Fibroblast of skin of abdomen (primary cell): ENCODE measurements at places on chromosomes 6 and 20.

GRCh38 chr6:164854526-164854925 is 454.9 kb downstream of the C6orf118 start:
- no peak for DNase-seq

DNA sequence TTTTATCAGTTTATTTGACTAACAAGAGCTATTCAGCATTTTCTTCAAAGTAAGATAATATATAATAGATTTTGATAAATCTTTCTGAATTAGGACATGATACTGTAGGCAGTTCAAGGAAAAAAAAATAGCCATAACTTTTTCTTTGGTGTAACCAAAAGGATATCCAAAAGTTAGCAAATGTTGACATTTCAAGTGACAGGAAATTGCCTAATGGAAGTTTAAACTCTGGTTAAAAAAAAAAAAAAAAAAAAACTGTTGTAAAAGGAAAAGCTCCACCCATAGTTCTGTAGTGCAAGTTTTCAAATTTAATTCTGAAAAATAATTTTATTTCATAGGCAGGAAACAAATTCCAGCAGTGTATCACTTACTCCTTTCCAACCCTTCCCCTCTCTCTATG is 18.8 kb downstream of the HEBP2 start:
- DNase-seq, result no peak

DNA sequence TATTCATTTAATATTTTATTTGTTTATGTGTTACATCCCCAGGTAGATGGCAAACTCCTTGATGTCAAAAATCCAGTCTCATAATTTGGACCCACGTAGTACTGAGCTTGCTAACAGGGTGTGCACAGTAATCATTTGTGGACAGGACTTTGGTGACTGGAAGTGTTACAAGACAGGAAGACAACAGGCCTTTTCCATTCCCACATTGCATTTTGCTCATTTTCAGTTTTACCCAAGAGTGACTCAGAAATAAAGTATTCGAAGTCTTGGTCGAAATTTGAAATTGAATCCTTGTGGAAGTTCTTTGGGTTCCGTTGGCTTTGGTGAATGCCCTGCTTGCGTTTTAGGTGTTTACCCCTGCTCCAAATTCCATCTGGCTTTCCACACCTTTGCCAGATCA is 63.0 kb upstream of the THBS2 start:
- DNase-seq, result no peak

DNA sequence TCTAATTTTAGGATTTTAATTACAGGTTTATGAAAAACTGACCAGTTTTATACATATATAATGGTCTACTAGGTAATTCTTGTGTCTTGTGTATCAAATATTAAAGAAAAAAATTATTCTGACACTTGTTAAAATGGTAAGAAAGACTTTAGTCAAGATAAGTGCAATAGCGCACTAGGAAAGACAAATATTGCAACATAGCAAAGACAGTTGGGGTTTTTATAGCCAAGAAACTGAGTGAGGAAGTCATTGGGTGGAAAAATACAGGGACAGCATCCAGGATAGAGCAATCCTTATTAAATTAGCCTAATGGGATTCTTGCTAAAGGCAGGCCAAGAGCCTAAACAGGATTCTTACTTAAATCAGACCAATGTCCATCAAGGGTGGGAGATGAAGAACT is 71.1 kb downstream of the ROS1 start:
- no peak for DNase-seq

- DNase-seq, result no peak
These were observed 165.6 kb downstream of the ZFP64 start for GRCh38 chr20:52025938-52026337.

DNA sequence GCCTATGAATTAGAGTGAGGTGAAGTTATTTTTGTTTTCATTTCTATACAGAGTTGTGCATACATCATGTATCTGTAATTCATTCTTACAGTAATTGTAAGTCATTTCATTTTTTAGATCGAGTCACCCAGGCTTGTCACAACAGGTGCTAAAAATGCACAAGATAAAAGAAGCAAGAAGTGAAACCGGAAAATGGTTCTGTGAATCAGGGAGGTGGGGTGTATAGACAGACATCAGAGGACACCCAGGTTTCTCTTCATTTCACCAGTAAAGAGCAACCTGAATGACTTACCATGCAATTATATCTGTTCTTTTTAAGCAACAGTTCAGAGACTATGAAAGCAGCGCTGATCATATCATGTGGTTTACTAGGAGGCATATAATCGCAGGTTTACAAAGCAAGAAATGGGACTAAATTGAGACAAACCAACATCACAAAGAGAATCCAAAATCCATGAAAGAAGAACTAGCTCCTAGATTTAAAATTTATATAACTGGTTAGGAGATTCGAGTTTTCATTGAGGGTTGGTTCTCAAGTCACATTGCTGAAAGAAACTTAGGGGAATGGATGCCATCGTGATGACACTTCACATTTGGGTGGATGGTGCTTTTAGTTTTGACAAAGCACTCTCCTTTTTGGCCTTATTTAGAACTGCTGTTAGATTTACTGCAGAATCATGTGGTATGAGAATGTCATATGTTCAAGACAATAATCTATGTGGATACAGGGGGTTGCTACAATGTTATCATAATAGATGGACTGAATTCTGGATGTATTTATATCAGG is 27.9 kb upstream of the TBC1D7 start:
- DNase-seq, result peak; percentile 28

DNA sequence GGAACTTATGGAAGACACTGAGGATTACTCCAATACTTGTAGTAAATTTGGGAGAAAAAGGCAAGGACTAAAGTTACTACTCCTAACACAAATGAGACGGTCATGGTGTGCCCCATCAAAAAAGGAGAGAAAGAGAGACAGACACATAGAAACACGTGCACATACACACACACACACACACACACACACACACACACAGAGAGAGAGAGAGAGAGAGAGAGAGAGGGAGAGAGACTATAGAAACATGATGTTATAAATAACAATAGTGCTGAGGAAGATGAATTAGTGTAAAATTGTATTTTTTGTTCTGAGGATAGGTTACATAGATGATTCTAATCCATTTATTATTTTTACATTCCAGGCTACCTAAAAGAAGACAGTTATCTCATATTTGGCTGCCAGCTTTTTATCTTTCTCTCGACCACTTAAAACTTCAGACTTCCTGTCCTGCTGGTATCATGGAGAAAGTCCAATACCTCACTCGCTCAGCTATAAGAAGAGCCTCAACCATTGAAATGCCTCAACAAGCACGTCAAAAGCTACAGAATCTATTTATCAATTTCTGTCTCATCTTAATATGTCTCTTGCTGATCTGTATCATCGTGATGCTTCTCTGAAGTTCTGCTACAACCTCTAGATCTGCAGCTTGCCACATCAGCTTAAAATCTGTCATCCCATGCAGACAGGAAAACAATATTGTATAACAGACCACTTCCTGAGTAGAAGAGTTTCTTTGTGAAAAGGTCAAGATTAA is 10.5 kb downstream of the PLN start:
- DNase-seq, result peak; percentile 57

DNA sequence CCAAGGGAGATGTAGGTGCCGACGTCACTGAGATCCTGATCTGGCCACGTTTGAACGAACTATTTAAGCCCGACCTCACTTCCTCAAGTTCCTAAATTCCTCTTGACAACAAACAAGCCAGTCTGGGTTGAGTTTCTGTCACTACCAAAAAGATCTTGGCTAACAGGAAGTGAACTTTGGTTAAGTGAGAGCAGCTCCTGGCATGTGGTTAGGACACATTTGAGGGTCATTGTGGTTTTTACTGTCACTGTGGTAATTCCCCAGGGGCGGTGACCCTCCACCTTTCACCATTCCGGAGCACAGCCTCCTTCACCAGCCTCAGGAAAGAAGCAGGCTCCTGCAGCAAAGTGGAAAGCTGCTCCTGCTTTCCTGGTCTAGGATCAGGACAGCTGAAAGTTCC is 43.1 kb upstream of the ZNF831 start:
- no peak for DNase-seq

DNA sequence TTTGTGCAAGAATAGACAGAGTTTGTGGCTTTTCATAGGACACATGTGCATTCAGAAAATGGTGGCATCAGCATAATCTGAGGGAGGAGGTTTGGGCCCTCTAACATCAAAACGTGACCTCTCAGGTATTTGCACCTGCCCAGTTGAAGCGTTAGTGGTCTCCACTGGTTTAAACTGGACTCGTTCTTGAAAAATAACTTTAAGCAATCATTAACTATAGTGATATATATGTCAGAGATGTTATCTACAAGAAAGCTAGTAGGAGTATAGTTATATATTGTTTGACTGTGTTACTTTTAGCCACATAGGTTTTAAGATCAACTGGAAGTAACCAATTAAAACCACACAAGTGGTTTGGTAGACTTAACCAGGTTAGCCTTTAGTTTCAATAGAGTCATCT is 607.4 kb downstream of the MAFB start:
- no peak for DNase-seq

DNA sequence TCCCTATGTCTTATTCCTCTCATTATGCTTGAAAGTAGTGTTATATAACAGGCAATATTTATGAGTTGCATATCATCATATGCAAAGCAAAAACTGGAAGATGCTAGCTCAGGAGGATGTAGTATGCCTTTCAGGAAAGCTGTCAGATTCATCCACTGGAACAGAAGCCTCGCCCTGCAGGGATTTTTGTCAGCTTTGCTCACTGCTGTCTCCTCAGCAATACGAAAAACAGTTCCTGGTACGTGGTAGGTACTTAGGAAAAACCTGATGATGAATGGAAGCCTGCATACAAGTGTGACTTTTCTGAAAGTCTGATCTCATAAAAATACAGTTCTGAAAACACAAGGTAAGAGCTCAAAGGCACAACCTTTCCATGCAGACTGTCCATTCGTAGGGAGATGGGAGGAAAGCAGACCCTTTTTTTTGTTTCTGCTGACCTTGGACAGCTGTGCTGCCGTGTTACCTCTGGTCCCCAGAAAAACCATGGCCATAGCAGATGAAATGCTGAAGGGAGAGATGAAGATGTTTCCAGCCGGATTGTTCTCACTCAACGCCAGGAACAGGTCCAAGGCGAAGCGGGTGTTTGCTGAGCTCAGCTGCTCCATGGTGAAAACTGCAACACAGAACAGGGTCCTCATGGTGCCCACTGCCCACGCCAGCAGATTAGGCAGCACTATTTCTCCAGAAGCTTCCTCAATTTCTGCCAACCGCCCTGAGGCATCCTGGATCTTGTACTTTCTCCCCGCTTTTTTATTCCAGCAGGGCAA is 1.5 kb downstream of the SERPINB1 start:
- DNase-seq, result no peak

GRCh38 chr20:44335675-44336074 is 1.2 kb upstream of the R3HDML start:
- DNase-seq, result no peak

- DNase-seq, result peak; percentile 24
These were observed 24.4 kb downstream of the RRAGD start for GRCh38 chr6:89387516-89388201.

- peak; percentile 67 for DNase-seq
These were observed 7.7 kb downstream of the CSTF1 start for GRCh38 chr20:56400001-56400640.

DNA sequence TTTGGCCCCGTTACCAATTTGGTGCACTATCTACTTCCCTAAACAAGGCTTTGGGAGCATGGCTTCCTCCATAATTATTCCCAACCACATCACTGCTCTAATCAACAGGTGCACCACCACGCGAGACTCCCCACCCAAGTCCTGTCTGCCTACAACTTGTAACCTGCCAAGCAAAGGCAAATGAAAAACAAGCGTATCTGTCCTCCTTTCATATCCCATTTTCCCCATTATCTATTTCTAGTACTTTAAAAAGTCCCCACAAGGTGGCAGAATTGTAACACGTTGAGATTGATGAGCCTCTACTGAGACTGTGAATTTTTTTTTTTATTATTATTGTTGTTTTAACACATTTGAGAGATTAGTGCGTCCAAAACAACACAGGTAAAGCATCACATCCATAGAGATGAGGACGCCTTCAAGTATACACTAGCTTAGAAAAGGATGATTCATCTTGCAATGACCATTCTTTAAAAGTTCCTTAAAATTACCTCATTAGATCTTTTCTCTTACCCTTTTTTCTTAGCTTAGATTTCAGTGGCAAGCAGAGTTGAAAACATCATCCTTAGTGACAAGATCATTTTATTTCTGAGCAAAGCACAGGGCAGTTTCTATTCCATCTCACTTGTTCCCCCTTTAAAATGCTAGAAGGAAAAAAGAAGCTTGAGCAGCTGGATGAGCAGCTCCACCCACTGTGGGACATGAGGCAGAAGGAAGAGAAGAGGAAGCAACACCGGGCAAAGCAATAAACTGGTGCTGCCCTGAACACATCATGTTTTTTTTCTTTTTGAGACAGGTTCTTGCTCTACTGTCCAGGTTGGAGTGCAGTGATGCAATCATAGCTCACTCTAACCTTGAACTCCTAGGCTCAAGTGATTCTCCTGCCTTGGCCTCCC is 210.8 kb downstream of the ARHGAP18 start:
- DNase-seq, result peak; percentile 70

- DNase-seq, result no peak
These were observed 30.1 kb downstream of the KIF25 start for GRCh38 chr6:168027521-168027920.

- no peak for DNase-seq
These were observed 20.8 kb downstream of the ZC2HC1B start for GRCh38 chr6:143885116-143885515.

GRCh38 chr6:70797625-70798024 is 129.9 kb downstream of the SMAP1 start:
- no peak for DNase-seq

- no peak for DNase-seq
These were observed 214.8 kb upstream of the MOCS1 start for GRCh38 chr6:40148882-40149573.

DNA sequence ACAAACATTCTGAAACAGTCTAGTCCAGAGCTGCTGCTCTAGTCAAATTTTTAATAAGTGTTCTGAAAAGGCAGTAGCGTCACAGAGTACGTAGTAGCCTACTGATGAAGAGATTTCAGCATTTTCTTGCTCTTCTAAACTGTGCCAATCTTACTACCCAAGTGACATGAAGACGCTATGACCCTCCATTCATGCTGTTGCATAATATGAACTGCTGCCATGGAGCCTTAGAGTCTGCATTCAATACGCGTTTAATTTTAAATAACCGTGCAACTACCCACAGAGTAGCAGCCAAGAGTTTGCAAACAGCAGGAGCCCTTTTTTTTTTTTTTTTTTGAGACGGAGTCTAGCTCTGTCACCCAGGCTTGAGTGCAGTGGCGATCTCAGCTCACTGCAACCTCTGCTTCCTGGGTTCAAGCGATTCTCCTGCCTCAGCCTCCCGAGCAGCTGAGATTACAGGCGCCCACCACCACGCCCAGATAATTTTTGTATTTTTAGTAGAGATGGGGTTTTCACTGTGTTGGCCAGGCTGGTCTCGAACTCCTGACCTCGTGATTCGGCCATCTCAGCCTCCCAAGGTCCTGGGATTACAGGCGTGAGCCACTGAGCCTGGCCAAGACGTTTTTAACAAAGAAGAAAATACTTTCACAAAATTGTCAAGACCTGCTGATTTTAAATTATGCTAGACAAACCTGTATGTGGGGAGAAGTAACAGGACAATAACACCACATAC is 44.3 kb downstream of the EZR start:
- no peak for DNase-seq

- DNase-seq, result peak; percentile 3
These were observed 80.7 kb downstream of the TFAP2B start for GRCh38 chr6:50899306-50899870.

GRCh38 chr6:85674604-85675003 is 31.9 kb upstream of the SYNCRIP start:
- no peak for DNase-seq
